Kidney tubule cell (primary cell): ENCODE measurements at places on chromosomes 6 and 20.

GRCh38 chr6:165862813-165863212 is 199.8 kb upstream of the PDE10A start:
- no peak for DNase-seq

DNA sequence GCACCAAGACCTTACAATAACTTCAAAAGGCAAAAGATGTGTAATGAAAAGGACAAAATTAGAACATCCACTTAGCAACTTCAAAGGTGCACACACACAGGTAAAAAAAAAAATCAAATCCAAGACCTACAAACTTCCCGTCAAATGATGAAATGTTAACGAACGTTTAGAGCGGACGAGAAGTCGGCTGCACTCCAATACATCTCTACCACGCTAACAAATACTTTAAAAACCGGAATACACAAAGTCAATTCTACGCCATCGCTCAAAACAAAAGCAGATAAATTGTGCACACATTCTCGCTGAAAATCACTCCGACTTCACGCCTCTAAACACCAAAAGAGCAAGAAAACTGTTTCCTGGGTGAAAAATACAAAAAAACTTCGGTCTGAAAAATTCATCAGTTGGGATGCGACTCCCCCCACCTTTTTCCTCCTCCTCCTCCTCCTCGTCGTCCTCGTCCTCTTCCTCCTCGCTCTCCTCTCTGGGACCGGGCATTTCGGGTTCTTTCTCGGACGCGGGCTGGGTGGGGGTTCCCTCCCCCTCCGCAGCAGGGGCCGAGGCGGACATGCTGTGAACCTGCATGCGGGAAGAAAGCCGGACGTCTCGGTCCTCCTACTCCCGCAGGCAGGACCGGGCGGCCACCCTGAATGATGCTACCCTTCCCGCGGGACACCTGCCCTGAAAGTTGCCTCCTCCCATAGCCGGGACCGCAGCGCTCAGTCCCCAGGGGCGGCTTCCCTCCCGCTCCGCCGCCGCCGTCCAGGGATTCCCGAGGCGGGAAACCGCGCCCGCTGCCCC is 712 bp downstream of the DEK start:
- peak; percentile 24 for DNase-seq

DNA sequence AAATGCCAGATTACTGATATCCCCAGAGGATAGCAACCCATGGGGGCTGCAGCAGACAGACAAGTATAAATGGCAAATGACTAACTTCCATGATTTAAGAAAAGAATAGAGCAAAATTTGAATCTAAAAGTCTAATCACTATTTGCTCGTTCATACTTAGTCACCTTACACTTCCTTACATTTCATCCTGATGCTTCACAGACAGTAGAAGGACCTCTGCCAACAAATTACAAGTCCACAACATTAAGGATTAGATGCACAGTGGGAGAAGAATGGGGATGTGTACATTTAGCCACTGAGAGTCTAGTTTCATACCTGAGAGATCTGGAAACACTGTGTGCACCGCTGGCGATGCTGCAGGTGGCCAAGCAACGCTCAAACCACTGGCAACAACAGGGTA is 72.4 kb downstream of the FYN start:
- DNase-seq = no peak

- no peak for DNase-seq
Measured at GRCh38 chr6:14983599-14984518, 262.0 kb upstream of the JARID2 start.

- no peak for DNase-seq
Measured at GRCh38 chr20:23754731-23755130, 4.0 kb upstream of the CST1 start.

DNA sequence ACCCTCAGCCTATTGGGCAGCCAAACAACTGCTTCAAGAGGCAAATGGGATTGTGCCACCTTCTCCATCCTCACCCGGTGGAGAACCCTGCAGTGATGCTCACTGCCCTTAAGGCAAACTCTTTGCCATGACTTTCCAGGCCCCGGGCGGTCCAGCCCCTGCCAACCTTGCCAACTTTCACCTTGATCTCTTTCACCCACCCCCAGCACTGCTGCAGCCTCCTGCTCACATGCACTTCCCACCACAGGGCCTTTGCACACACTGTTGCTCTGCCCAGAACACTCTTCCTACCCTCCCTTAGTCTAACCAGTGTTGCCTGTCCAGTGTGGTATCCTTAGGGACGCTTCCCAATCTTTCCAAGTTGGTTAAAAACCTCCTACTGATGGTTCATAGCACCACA is 221.1 kb downstream of the EYA2 start:
- no peak for DNase-seq

DNA sequence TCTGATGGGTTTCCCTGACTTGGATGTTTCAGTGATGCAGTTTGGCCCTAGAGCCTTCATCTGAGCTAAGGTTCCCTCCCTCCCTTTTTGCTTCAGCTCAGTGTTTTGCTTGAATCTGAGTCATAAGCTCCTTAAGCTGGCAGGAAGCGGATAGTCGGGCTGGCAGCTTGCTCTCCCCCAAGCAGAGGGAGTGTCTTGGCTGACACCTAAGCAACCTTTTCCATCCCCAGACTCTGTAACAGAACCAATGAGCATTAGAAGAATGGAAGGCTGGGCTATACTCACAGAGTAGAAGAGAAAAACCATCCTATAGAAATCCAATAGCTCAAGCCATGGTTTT is 98.3 kb downstream of the HAO1 start:
- DNase-seq = peak; percentile 92

- no peak for DNase-seq
Measured at GRCh38 chr20:63454731-63455567, 17.5 kb downstream of the KCNQ2 start.

DNA sequence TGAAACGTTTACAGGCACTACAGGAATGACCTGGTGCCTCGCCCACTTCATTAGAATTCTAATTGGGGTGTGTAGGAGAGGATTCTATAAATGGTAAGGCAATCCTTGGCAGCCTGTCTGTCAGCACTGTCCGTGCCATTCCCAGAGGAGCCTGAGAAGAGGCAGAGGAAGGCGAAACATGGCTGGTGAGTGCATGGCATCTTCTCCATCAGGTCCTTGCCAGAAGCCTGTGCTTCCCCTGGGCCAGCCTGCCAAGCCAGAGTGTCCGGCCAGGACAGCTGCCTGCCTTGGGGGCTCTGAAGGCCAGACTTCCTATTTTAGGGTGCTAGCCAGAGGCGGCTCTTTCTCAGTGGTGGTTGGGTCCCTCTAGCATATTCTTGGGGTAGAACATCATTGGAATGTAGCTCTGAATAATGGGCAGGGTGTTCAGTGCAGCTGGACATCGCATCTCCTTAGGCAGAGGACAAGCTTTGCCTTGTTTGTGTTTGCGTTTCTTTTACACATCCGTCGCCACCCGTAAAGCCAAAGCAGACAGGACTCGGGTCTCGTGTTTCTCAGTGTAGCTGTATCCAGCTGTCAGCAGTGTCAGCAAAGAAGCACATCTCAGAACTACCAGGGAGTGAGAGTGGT is at the start of gene TGM3:
TGM3 (plus strand) TSS at position 116 of the 630 bp plus-strand sequence; CDS start at position 179, 63 bp downstream.
- no peak for DNase-seq

DNA sequence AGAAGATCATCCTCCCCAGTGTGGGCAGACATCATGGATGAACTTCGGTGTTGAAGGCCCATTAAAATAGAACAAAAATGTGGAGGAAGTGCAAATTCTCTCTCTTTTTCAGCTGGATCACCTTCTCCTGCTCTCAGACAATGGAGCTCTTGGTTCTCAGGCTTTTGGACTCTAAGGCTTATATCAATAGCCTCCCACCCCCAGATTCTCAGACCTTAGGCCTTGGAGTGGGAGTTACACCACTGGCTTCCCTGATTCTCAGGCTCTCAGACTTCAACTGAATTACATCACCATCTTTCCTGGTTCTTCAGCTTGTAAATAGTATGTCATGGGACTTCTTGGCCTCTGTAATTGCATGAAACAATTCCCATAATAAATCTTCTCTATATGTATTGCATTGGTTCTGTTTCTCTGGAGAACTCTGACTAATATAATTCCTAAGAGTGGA is 36.6 kb downstream of the NSFL1C start:
- DNase-seq = no peak

GRCh38 chr6:151288712-151289398 is 49.1 kb downstream of the AKAP12 start:
- DNase-seq = no peak

GRCh38 chr20:37644605-37645004 is 49.2 kb upstream of the CTNNBL1 start:
- no peak for DNase-seq

DNA sequence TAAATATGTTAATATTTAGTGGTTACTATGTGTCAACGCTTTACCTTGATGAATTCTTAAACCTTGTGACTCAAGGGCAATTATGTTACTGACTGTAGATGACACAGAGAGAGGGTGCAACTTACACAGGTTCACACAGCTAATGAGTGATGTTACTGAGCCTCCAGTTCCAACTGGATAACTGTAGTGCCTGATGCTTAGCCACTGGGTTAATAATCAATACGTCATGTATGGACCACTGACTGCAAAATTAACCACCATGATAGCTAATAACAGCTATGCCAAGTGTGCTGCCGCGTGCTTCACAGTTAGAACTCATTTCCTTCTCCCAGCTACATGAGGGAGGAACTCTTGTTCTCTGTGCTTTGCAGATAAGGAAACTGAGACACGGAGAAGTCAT is 45.4 kb downstream of the SIRPA start:
- DNase-seq = peak; percentile 84

DNA sequence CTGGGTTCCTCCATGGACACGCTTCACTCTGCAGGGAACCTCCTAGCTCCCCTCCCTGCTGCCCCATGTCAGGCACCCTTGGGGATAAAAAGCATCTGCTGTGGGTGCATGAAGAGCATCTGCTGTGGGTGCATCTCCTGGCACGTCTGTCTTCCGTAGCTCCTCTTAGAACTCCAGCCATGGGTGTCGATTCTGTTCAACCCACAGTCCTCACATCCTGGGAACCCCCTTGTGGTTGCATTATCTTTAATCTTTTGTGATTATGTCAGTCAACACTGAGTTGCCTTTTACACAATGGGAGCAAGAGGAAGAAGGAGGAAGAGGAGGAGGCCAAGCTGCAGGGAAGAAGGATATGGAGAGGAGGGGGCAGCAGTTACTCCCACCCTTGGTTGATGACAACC is 24.1 kb upstream of the CCR6 start:
- DNase-seq = no peak

DNA sequence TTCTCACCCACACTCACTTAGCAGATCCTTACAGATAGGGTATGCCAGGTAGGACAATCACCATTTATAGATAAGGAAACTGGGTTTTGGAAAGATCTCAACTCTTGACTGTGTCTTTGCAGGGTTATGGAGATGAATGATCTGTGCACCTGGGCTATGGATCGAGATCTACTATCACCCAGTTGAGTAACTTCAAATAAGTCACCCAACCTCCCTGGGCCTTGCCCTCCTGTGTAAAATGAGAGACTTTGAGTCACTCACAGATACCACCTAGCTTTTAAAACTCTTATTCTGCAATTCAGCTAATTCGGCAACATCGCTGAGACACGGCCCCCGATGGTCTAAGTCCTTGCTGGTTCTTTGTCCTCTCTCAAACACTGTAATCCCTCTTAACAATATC is 53.5 kb downstream of the HIVEP2 start:
- DNase-seq = no peak

- DNase-seq = peak; percentile 33
Measured at GRCh38 chr6:27281105-27281539, 31.0 kb downstream of the POM121L2 start.

GRCh38 chr6:46985943-46986342 is 56.2 kb downstream of the ADGRF1 start:
- DNase-seq = peak; percentile 70

DNA sequence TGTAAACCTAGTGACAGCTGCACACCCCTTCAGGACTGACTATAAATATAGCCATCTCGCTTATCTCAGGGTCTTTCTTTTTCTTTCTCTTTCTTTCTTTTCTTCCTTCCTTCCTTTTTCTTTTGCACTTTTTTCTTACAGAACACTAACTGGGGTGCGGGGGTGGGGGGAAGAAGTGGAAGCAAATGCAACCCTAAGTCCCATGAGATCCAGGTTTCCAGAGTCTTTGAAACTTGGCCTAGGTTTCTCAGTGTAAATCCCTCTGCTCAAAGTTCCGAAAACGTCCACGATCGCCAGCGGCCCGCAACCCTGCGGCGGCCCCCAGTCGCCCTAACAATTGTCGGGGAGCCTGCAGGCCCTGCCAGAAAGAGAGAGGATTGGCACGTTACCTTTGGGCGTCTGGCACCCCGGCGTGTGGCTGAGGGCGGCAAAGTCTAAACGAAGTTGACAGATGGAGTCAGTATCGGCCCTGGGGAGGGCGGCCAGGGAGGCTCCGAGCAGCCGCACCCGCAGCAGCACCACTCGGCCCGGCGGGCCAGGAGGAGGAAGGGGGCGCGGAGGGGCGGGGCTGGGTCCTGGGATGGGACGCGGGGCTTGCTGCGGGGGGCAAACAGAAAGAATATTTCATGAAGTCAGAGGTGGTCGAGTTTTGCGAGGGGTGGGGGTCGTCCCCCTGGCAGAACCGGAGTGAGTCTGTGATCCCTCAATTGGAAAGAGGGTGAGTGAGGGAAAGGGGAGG is 577 bp upstream of the FOXF2 start:
- DNase-seq = no peak
